ENCODE measurements at places on chromosomes 7 and 10. TPM values are rescaled to one million over a fixed set of nuclear protein-coding genes. Genes with fewer than 3 reads are reported as not detected.

GRCh38 chr10:58641095-58641531 is 128.4 kb downstream of the BICC1 start:
- peak; percentile 99 for DNase-seq

The IPMK gene
- 1.9 TPM for polyA plus RNA-seq

The TAS2R41 gene
- not detected for polyA plus RNA-seq

The GPR26 gene
- 0.01 TPM for polyA plus RNA-seq

GRCh38 chr7:22853674-22854157 is 31.1 kb upstream of the TOMM7 start:
- DNase-seq = no peak

GRCh38 chr10:132419538-132420468 is 22.8 kb downstream of the PWWP2B start:
- DNase-seq = no peak

DNA sequence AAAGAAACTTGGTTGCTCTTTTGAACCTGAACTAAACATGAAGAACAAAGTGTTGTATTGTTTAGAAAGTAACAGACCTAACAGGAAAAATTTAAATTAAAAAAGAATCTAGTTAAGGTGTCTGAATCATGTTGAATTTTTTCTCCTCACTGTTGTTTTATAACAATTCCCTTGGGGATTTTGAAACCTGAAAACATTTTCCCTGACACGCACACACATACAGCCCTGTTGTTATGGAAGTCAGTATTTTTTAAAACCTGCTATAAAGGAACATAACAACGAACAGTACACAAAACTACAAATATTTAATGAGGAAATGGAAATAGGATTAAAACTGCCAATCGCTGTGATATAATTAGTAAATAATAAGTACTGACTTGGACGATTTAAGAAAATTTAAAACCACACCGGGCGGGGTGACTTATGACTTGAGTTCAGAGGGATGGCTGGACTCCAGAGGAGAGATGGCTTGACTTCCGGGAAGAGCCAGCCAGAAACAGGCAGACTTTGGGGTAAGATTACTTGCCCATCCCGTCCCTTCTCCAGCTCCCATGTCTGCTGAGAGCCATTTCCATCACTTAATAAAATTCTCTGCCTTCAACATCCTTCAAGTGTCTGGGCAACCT is 16.2 kb upstream of the SPOCK2 start:
- DNase-seq = no peak

DNA sequence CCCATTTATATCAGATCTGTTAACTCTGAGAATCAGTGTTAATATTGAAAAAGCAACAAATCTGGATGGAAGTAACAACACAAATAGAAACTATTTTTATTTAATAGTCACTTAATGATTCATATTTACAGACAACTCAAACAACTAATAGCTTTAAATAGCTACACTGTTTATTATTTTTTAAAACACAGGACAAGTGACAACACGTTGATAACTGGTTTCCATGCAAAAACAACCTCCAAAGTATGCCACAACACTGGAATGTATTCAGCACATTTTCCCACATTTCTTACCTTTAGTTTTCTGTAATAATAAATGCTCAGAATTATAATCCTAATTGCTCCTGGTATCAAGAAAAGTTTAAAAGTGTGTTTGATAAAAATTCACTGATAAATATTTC is 4.0 kb downstream of the SNX13 start:
- no peak for DNase-seq

Data from BJ (cell line).